8988T (cell line): ENCODE measurements at places on chromosomes 16 and 17.

- no peak for DNase-seq
Measured at GRCh38 chr17:80836971-80837481, 154.6 kb upstream of the CHMP6 start.

DNA sequence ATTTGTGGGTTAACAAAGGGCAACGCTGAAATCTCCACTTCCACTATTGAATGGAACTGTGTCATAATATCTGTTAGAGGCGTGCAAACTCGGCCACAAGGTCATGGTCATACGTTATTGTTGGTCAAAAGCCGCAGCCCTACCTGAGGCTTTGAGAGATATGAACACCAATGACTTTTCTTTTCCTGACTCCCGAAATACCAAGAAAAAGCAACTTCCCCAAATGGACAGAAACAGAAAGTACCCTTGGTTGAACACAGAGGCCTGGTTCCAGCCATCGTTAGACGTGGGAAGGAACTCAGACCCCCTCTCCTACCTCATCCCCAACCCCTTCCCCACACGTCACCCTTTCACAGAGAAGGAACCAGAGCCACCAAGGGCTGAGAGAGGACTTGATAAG lies 1.4 kb upstream of the PIK3R5 start:
- DNase-seq: no peak

DNA sequence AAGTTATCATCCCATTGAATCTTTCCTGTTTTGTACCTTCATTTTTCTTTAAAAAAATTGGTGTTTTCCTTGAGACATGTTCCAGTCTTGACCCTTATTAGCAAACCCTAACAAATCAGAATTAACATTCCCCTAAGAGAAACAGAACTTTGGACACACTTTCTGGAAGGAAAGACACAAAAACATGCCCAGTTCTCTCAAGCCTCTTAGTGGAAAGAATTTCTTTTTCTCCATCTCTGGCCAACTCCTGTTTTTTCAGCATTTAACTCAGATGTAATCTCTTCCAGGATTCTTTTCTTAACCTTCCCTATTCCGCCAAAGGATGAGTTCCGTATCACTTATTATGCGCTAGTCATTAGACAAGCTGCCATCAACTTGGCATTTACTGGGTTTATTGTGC lies 23.9 kb upstream of the CDH8 start:
- DNase-seq: no peak

- DNase-seq: no peak
Measured at GRCh38 chr16:77684181-77684526, 38.2 kb upstream of the NUDT7 start.

- DNase-seq: no peak
Measured at GRCh38 chr17:1872254-1872653, 42.4 kb downstream of the RPA1 start.

DNA sequence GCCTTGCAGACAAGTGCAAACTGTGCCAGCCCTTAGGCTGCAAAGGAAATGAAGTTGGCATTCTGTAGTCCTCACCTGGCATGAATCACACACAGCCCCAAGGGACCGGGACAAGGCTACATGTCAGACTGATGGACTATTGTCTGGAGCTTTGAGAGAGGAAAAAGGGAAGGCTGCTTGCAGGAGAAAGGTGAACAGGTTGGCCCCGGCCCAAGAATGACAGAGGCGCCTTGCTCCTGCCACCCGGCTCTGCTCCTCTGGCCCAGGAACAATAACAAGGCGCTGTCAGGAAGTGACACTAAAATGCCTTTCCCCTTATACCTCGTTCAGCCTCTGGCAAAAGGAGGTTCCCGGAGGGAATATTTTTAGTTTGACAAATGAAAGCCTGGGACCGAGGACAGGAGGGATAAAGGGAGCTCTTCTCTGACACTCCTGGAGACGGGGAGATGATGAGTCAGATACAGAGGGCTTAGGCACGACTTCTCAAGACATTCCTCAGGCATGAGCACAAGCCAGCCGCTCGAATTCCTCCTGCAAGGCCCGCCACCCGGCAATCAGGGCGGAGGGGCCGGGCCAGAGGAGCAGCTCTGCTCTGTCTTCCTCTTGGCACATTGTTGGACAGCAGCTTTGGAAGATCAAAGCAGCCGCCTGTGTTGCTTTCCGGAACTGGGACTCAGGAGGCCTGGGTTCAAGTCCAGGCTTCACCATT lies 105.8 kb downstream of the NOG start:
- DNase-seq: peak; percentile 74

GRCh38 chr17:57898487-57899311 lies 48.9 kb upstream of the MRPS23 start:
- no peak for DNase-seq

GRCh38 chr17:48517478-48517877 lies 13.3 kb downstream of the HOXB1 start:
- no peak for DNase-seq

GRCh38 chr16:14193316-14193871 lies 122.3 kb downstream of the MRTFB start:
- no peak for DNase-seq

- DNase-seq: no peak
Measured at GRCh38 chr17:69473841-69474831, 59.6 kb downstream of the MAP2K6 start.

DNA sequence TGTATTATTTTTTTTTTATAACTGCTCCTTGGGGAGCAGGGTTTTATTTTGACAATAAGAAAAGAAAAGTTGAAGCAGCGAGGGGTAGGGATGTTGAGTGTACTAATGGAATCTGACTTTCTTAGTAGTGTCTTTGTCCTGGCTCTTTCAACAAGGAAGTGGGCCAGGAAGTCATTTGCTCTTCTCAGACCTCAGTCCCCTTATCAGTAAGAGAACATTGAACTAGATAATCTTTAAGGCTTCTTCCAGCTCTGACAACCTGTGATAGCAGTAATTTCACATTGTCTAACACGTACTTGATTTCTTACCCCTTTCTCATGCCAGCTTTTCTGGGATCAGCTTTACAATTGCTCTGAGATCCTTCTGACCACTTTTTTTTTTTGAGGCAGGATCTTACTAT lies 8.3 kb downstream of the LIG3 start:
- DNase-seq: no peak
